ENCODE measurements at places on chromosomes 5 and 9. TPM values are rescaled to one million over a fixed set of nuclear protein-coding genes. Genes with fewer than 3 reads are reported as not detected.

DNA sequence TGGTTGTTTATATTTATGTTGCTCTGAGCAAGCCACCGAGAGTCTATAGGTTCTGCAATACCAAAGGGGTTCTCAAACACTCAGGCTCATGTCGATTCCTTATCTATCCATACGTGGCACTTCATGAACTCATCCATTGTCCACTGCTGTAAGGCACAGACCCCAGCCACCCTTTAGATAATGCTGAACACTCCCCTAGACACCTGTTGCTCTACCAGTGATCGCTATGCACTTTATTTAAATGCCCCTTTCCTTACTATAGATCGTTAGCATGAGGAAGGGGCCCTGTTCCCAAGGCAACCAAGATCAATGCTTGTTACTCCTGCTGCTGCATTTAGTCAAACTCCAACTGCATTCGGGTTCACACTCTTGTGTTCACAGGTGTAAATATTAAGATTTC is 171.9 kb downstream of the PAM start:
- H3K4me1 ChIP-seq, result peaks cover 5% of the 10 kb centered on the region
- H3K27ac ChIP-seq, result no peak overlapping the region
- no peaks in the 10 kb centered on the region for H3K36me3 ChIP-seq
- no peak overlapping the region for H3K4me3 ChIP-seq
- H3K27me3 ChIP-seq, result no peaks in the 10 kb centered on the region

- no peak for DNase-seq
- no peaks in the 10 kb centered on the region for H3K4me1 ChIP-seq
- no peaks in the 10 kb centered on the region for H3K36me3 ChIP-seq
- no peak overlapping the region for H3K27ac ChIP-seq
Measured at GRCh38 chr5:128338649-128339048, 199.4 kb downstream of the FBN2 start.

Gene PITX1
- 0.15 TPM for total RNA-seq

DNA sequence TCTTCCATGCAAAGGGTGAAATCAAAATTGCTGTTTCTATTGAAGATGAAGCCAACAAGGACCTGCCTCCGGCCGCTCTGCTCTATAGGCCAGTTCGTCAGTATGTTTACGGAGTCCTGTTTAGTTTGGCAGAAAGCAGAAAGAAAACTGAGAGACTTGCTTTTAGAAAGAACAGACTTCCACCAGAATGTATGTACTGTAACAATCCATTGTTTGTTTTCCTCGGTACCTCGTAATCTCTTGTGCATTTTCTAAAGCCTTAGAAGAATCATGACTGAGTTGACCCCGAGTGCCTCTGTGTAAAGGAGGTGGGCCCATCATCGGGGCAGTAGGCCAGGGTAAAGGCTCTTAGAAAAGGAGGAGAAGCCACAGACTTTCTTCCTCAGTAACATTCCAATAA is 44.2 kb upstream of the PHF2 start:
- no peak overlapping the region for H3K4me3 ChIP-seq
- H3K4me1 ChIP-seq, result peaks cover 3% of the 10 kb centered on the region
- H3K27ac ChIP-seq, result no peak overlapping the region
- no peak for DNase-seq

GRCh38 chr9:3331801-3332200 is 194.0 kb downstream of the RFX3 start:
- no peak overlapping the region for H3K4me3 ChIP-seq
- no peaks in the 10 kb centered on the region for H3K36me3 ChIP-seq
- no peak for DNase-seq
- no peaks in the 10 kb centered on the region for H3K4me1 ChIP-seq
- no peak overlapping the region for H3K27ac ChIP-seq

Gene CRB2
- 20.4 TPM for total RNA-seq
